ENCODE measurements at places on chromosomes 13 and 19. TPM values are rescaled to one million over a fixed set of nuclear protein-coding genes. Genes with fewer than 3 reads are reported as not detected.

The TMEM86B gene
- polyA plus RNA-seq = 48.6 TPM

The CPB2 gene
- 25.6 TPM for polyA plus RNA-seq

The GNA15 gene
- 0.29 TPM for polyA plus RNA-seq

The KLK2 gene
- not detected for polyA plus RNA-seq

The KLK3 gene
- not detected for polyA plus RNA-seq

The PCSK4 gene
- polyA plus RNA-seq = 16.2 TPM

The ZNF320 gene
- polyA plus RNA-seq = 15.2 TPM

The IRGC gene
- polyA plus RNA-seq = not detected

The FCAR gene
- polyA plus RNA-seq = 0.41 TPM

The NLRP7 gene
- not detected for polyA plus RNA-seq

The SPACA7 gene
- polyA plus RNA-seq = not detected

The CBARP gene
- 10.7 TPM for polyA plus RNA-seq

The SYT3 gene
- 4.3 TPM for polyA plus RNA-seq

The LYPD5 gene
- polyA plus RNA-seq = 1.9 TPM

The TEX101 gene
- polyA plus RNA-seq = not detected

The UPF3A gene
- polyA plus RNA-seq = 60.3 TPM

The ZNF99 gene
- not detected for polyA plus RNA-seq

The IGFL2 gene
- polyA plus RNA-seq = 22.9 TPM

The ARID3A gene
- polyA plus RNA-seq = 180 TPM

The JAK3 gene
- polyA plus RNA-seq = 3.6 TPM

The IGSF23 gene
- polyA plus RNA-seq = 0.21 TPM

The VAV1 gene
- not detected for polyA plus RNA-seq

The PRR36 gene
- polyA plus RNA-seq = 5.4 TPM

The GIPC1 gene
- polyA plus RNA-seq = 201 TPM

The ESD gene
- 129 TPM for polyA plus RNA-seq

The COPE gene
- polyA plus RNA-seq = 397 TPM

The KLK15 gene
- not detected for polyA plus RNA-seq

The KIR2DL3 gene
- polyA plus RNA-seq = not detected

The URI1 gene
- 49.6 TPM for polyA plus RNA-seq

The DNMT1 gene
- 63.5 TPM for polyA plus RNA-seq

The ZNF8 gene
- polyA plus RNA-seq = 1.4 TPM

The IGFL1 gene
- polyA plus RNA-seq = not detected
